Activated naive CD4-positive, alpha-beta T cell (primary cell): ENCODE measurements at places on chromosomes 11 and 22.

DNA sequence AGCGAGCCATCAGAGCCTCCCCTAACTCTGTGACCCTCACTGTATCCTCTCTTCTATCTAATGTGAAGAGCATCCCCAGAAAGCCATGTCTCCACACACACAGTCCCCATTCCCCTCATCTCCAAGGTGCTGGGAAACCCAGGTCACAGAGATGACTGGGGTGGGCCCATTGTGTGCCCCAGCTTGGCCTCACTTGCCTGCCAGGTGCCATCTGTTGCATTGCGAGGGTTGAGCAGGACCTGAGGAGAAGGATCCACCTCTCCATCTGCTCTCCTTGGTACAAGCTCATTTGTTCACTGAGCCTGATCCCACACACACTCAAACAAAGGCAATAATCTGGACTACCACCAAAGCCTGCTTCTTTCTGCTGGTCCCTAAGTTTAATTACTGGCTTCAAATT is 118.8 kb downstream of the SPATA19 start:
- DNase-seq = no peak

- no peak for DNase-seq
Observed at GRCh38 chr22:30640839-30641430, 5.4 kb downstream of the SLC35E4 start.

GRCh38 chr22:23073526-23074229 is 3.4 kb downstream of the GNAZ start:
- no peak for DNase-seq

- DNase-seq = no peak
Observed at GRCh38 chr11:122720107-122720881, 64.8 kb downstream of the UBASH3B start.

GRCh38 chr22:44461614-44462013 is 36.4 kb downstream of the RTL6 start:
- no peak for DNase-seq

- no peak for DNase-seq
Observed at GRCh38 chr11:59173080-59173963, 1.4 kb downstream of the DTX4 start.

DNA sequence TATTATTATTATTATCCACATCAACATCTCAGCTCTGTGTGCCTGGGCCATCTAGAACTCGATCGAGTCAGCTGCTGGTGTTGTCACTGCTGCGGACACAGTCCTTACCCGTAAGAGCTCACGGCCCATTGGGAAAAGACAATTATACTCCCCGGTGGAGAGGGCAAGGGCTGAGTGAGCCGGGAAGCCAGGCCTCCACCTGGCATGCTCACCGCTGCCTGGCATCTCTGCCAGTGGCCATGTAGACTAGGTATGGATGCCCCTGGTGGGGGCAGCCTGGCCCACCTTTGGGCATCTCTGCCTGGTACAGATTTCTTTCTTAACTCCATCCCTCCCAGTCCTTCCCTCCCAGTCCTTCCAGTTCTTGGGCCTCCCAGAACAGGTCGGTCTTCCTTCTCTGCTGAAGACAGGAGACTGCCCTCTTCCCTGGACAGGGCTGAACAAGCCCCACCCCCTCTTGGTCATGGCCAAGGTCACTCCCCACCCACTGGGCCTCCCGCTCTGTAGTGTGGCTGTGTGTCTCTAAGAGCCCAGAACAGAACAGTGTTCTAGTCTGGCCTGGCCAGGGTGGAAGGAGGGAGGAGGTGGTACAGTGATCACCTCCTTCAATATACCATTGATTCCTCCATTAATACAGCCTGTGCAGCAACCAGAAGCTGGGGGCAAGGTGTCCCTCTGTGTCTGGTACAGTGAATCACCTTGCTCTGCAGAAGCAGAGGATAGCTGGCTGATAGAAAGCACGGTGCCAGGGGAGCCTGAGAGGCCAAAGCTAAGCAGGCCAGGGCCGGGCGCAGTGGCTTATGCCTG is 57.7 kb downstream of the FLRT1 start:
- no peak for DNase-seq

DNA sequence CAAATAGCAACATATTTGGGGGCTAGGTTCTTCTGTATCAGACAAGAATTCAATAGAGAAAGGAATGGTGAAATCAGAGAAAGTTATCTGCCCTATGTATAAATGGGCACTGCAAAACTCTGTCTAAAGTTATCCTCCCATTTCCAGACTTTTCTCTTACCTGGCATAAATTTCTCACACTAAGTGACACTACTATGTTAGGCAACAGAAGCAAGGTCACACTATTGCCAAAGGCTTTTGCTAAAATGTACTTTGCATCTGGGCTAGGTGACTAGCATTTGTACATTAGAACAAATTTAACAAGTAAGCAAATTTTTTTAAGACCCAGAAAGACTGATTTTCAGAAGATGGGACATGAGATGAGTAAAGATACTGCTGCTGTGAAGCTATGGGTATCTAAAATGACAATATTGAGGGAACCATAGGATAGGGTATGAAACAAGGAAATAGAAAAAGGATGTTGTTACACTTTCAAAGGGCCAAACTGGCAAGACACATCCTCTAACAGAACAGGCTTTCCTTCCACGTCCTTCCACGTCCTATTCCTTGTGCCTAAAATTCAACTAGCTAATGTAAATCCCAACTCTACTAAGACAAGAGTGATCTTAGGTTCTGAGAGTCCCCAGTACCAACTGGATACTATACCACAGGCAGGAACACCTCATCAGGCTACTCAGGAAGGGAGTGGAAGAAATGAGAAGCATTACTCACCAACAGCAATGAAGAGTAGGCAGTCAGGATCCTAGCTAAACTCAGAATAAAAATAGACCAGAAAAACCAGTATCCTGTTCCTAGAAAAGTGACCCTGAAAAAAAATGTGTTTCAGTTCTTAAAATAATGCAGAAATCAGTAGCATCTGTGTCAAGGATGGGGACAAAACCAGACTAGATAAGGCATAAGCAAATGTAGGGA is 22.6 kb downstream of the GDPD4 start:
- no peak for DNase-seq

GRCh38 chr22:29703569-29704195 is 16.1 kb upstream of the CABP7 start:
- DNase-seq = no peak

- DNase-seq = no peak
Observed at GRCh38 chr11:73949246-73949645, 1.6 kb upstream of the DNAJB13 start.

- DNase-seq = no peak
Observed at GRCh38 chr11:85628771-85629341, 463 bp downstream of the TMEM126B start.

GRCh38 chr11:722346-722811 is 16.3 kb downstream of the EPS8L2 start:
- no peak for DNase-seq

DNA sequence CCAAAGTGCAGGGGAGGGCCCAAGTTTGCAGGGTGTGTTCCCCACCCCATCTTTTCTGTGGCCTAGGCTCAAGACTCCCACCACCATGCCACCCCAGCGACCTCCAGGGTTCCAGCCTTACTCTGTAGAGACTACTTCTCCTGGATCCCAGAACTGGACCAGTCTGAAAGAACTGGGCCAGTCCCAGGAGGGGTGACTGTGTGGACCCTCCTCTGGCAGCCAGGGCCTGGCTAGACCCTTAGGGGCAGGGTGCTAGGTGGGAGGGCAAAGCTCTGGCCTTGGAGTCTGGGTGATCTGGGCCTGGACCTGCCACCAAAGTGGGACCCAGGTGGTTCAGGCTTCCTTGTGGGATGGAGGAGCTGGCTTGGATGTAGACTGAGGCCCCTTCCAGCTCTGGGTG is 41.8 kb upstream of the ACCSL start:
- DNase-seq = no peak

DNA sequence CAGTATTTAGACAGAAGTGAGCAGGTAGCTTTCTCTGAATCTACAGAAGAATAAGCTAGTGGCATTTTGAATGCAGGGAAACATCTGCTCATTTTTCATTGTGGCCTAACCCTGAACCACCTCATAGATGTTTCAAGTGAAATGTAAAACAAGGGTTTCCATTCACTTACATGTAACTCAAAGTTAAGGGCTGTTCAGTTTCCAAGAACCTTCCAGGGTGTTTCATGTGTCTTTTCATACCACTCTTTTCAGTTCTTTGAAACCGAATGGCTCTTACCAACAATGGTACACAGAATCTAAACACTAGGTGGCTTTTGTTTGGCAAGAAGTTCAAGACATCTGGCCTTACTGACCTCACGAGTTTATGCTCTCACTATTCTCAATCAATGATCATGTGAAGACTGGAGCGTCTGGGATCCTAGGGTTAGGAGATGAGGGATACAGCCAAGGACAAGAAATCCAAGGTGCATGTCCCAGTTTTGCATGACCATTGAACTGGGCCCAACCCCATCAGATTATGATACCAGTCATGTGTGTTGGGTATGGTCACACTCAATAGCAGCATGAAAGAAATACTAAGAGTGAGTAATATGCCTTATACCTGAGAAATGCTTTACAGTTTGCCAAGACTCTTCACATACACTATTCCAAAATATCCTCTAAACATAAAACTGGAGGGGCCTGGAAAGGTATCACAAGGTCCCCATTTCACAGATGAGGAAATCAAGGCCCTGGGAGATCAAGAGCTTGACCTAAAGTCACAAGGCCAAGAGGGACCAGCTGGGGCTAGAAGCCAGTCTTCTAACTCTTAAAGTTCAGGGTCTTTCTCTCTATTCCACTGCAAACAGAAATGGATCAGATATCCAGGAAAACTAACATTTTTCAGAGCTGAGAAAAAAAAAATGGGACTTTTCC is 92.7 kb downstream of the ETS1 start:
- DNase-seq = no peak

GRCh38 chr22:43550024-43550620 is 138.3 kb downstream of the MPPED1 start:
- no peak for DNase-seq

- no peak for DNase-seq
Observed at GRCh38 chr11:23991165-23991539, 505.7 kb upstream of the LUZP2 start.

- no peak for DNase-seq
Observed at GRCh38 chr11:90465553-90465952, 242.7 kb upstream of the CHORDC1 start.

DNA sequence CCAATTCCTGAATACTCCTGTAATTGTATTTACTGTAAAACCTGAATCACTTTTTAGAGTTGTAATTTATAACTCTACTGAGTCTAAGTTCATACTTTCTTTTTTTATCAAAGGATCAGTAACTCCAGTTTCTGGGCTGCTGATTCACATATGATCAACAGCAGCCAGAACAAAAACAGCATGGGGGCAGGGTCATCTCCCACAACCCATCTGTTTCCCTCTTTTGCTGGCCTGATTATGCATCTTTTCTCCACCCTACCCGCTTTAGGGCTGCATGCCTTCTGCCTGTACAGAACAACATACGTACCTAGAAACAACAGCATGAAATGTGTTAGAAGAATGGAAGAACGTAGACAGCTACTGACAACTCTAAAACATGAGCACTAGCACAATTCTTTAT is 76.0 kb downstream of the MRTFA start:
- no peak for DNase-seq

GRCh38 chr11:79570104-79570503 is 129.3 kb upstream of the TENM4 start:
- no peak for DNase-seq
